Thyroid gland (tissue), 4 donors: ENCODE measurements at places on chromosomes 4 and X. TPM values are rescaled to one million over a fixed set of nuclear protein-coding genes. Genes with fewer than 3 reads are reported as not detected.

GRCh38 chr4:171007618-171008390 lies 805.4 kb upstream of the GALNTL6 start:
- no peaks in the 10 kb centered on the region for H3K27me3 ChIP-seq
- H3K4me3 ChIP-seq: no peak overlapping the region
- no peak for DNase-seq
- no peaks in the 10 kb centered on the region for H3K4me1 ChIP-seq

Gene GC
- not detected for total RNA-seq

DNA sequence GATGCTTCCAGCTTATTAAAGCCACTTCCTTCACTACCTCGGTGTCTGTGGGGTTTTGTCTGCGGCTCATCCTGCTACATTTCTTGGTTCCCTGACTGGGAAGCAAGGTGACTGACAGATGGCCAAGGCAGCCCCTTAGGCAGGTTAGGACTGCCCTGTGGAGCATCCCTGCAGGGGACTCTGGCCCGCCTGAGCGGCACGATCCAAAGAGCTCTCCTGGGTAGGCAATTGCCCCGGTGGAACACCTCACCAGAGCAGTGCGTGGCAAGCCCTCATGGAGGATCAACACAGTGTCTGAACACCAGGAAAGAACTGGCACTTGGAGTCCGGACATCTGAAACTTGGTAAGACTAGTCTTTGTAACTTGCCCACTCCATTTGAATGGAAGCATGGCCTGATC lies 1143.4 kb downstream of the ARAP2 start:
- no peaks in the 10 kb centered on the region for H3K27me3 ChIP-seq
- H3K36me3 ChIP-seq: no peaks in the 10 kb centered on the region
- H3K4me1 ChIP-seq: peaks cover 9% of the 10 kb centered on the region
- DNase-seq: no peak
- H3K27ac ChIP-seq: no peak overlapping the region
- no peak overlapping the region for H3K4me3 ChIP-seq

GRCh38 chr4:141391293-141391692 lies 170.6 kb downstream of the ZNF330 start:
- no peaks in the 10 kb centered on the region for H3K36me3 ChIP-seq
- no peak overlapping the region for H3K4me3 ChIP-seq
- H3K27ac ChIP-seq: no peak overlapping the region
- no peaks in the 10 kb centered on the region for H3K27me3 ChIP-seq
- H3K4me1 ChIP-seq: peaks cover 7% of the 10 kb centered on the region
- no peak for DNase-seq

GRCh38 chrX:101460669-101461068 lies 24.6 kb upstream of the ARMCX4 start:
- no peaks in the 10 kb centered on the region for H3K36me3 ChIP-seq
- H3K4me3 ChIP-seq: no peak overlapping the region
- DNase-seq: no peak
- H3K4me1 ChIP-seq: no peaks in the 10 kb centered on the region
- H3K27ac ChIP-seq: no peak overlapping the region

Gene UGT2B17
- total RNA-seq: not detected

DNA sequence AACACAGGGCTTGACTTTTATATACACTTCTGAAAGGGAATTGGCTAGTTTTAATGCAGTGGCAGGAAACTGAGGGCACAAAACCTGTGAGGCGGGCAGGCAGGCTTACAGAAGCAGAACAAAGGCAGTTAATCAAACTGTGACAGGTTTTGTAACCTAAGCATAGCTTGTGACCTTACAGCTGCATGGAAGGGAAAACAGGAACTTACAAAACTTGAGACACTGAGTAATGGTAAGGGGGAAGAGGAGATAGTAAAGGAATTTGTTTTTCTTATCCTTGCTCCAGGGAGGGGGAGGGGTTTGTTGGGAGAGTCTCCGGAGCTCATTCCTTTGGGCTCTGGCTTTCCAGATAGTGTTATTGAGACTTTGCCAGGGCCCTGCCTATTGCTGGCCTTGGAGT lies 55.6 kb downstream of the SLITRK4 start:
- no peak for DNase-seq
- H3K27ac ChIP-seq: no peak overlapping the region
- H3K27me3 ChIP-seq: no peaks in the 10 kb centered on the region
- no peaks in the 10 kb centered on the region for H3K4me1 ChIP-seq
- no peak overlapping the region for H3K4me3 ChIP-seq

GRCh38 chr4:5707778-5708448 lies 446 bp downstream of the EVC2 start:
- peak overlapping the region; percentile 79 for H3K4me3 ChIP-seq
- H3K27me3 ChIP-seq: no peaks in the 10 kb centered on the region
- peaks cover 39% of the 10 kb centered on the region for H3K4me1 ChIP-seq
- H3K36me3 ChIP-seq: no peaks in the 10 kb centered on the region

Gene PTCHD1
- total RNA-seq: 0.92 TPM

- H3K4me1 ChIP-seq: no peaks in the 10 kb centered on the region
- no peaks in the 10 kb centered on the region for H3K36me3 ChIP-seq
- H3K27me3 ChIP-seq: no peaks in the 10 kb centered on the region
Measured at GRCh38 chr4:8653326-8654000, 60.9 kb downstream of the CPZ start.
